ENCODE measurements at places on chromosomes 12 and 14. TPM values are rescaled to one million over a fixed set of nuclear protein-coding genes. Genes with fewer than 3 reads are reported as not detected.

- no peaks in the 10 kb centered on the region for H3K27me3 ChIP-seq
- H3K27ac ChIP-seq: no peak overlapping the region
- DNase-seq: no peak
Observed at GRCh38 chr14:61380984-61381383, 59.6 kb downstream of the PRKCH start.

GRCh38 chr14:96095581-96096476 lies 56.7 kb downstream of the C14orf132 start:
- H3K4me3 ChIP-seq: peak overlapping the region; percentile 10
- DNase-seq: peak; percentile 56
- no peaks in the 10 kb centered on the region for H3K36me3 ChIP-seq
- H3K27ac ChIP-seq: peak overlapping the region; percentile 54
- H3K4me1 ChIP-seq: no peaks in the 10 kb centered on the region

DNA sequence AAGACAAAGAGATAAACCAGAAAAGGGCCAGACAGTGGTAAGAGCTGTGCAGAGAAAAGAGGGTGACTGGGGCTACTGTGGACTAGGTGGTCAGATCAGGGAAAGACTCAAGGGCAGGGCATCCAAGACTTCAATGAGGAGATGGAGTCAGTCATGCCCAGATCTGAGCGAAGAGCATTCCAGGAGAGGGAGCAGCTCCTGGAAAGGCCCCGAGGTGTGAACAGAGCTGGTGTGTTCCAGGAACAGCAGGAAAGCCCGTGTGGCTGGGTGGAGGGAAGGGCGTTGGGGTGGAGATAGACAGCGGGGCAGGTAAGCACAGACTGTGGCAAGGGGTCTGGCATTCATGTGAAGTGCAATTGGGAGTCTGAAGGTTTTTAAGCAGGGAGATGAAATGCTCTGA lies 16.8 kb downstream of the TTC7B start:
- DNase-seq: no peak
- H3K27ac ChIP-seq: no peak overlapping the region
- no peaks in the 10 kb centered on the region for H3K4me1 ChIP-seq
- H3K36me3 ChIP-seq: no peaks in the 10 kb centered on the region

DNA sequence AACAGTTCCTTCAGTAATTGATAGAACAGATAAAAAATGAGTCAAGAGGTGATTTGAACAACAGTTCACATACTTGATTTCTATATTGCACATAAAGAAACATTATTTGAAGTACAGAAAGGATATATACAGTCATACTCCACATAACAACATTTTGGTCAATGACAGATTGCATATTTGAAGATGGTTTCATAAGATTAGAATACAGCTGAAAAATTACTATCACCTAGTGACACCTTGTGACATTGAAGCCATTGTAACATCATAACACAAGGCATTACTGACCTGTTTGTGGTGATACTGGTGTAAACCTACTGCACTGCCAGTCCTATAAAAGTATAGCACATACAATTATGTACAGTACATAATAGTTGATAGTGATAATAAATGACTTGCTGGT lies 43.1 kb upstream of the ABCC9 start:
- H3K4me3 ChIP-seq: no peak overlapping the region
- H3K27me3 ChIP-seq: no peaks in the 10 kb centered on the region

CMTM5 gene
- not detected for total RNA-seq

SLC15A5 gene
- not detected for total RNA-seq

DNA sequence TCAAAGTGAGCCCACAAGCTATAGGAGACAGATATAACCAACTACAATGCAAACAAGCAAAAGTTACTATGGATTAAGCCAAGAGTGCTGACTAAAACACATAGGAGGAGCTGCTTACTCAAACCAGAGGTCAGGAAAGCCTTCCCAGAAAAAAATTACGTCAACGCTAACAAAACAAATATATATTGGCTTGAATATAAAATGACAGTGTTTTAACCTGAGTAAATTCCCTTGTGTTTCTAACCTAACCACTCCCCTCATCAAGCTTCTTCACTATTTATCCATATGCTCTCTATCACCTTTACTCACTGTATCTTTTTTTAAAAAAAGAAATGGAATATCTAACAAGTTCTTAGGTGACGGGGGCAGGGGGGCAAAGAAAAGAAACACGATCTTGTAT lies 115.9 kb downstream of the MED13L start:
- H3K36me3 ChIP-seq: no peaks in the 10 kb centered on the region
- H3K27ac ChIP-seq: no peak overlapping the region
- no peak overlapping the region for H3K4me3 ChIP-seq
- peaks cover 10% of the 10 kb centered on the region for H3K4me1 ChIP-seq

PIWIL1 gene
- total RNA-seq: not detected

- H3K4me3 ChIP-seq: no peak overlapping the region
- H3K27me3 ChIP-seq: no peaks in the 10 kb centered on the region
- no peaks in the 10 kb centered on the region for H3K36me3 ChIP-seq
- DNase-seq: no peak
Observed at GRCh38 chr14:52046376-52046917, 22.4 kb downstream of the NID2 start.

GRCh38 chr12:57852620-57853500 lies 6.3 kb upstream of the CTDSP2 start:
- no peak for DNase-seq
- H3K4me3 ChIP-seq: peak overlapping the region; percentile 25
- peak overlapping the region; percentile 78 for H3K27ac ChIP-seq
- H3K27me3 ChIP-seq: no peaks in the 10 kb centered on the region
- no peaks in the 10 kb centered on the region for H3K36me3 ChIP-seq

DNA sequence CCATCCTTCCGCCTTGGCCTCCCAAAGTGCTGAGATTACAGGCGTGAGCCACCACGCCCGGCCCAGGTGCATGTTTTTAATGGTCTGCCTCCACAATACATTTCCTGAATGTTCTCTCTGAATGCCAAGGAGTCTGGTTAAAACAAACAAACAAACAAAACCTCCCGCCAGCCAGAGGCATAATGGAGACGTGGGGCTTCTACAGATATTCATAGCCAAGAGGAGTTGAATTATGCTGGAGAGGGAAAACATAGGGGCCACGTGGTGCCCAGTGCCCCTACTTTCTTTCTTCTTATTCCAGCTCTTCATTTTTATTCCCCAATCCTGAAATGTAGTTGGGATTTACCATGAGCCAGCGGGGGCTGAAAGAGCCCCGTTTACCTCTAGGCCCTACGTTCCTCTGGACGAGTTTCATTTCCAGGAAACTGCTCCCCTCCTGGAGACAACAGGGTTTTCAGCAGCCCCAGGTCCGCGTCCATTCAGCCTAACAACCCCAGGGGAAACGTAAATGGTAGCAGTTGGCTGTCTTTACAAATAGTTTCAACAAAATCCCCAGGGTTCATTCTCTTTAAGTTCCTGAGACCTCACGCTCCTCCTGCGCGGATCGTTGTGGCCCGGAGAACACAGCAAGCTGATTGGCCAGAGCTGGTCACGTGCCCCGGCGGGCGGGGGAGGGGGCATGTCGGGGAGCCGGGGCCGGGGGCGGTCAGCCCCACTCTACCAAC lies 108.5 kb upstream of the ESRRB start:
- H3K27me3 ChIP-seq: no peaks in the 10 kb centered on the region
- H3K27ac ChIP-seq: no peak overlapping the region
- DNase-seq: peak; percentile 35

COPZ1 gene
- total RNA-seq: 70.9 TPM

ADAMTS20 gene
- total RNA-seq: not detected

DNA sequence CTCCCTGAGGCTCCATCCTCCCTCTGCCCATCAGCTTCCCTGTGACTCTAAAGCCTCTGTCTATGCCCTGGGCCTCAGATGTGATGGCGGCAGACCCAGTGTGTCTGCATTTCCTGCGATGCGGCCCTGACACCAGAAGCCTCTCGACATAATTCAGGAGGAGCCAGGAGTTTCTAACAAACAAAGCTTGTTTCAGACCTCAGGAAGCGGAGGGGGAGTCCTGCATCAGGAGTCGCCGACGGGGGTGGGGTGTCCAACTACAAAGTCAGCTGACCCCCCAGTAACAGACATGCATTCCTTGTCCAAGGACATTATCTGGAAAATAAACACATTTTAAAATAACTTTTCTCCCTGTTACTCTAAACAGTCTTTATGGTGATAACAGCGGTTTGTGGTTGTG lies 167.5 kb downstream of the DPF3 start:
- no peak for DNase-seq
- no peaks in the 10 kb centered on the region for H3K36me3 ChIP-seq
- no peak overlapping the region for H3K4me3 ChIP-seq

DNA sequence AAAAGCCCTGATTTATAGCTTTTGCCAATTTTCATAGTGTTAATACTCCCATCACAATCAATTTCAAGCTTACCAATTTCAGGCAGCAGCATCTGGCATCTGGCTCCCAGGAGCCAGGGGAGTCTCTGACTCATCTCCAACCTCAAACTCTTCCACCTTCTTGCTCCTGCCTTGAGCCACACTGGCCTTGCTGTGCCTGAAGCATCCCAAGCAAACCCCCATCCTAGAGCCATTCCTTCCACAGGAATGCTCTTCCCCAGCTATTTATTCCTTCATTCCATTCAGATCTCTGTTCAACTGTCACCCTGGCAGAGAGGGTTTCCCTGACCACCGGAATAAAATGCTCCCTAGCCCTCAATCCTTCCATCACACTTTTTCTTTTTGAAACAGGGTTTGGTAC lies 13.9 kb upstream of the PPP1CC start:
- H3K27me3 ChIP-seq: no peaks in the 10 kb centered on the region
- no peak overlapping the region for H3K4me3 ChIP-seq
- no peaks in the 10 kb centered on the region for H3K36me3 ChIP-seq
- DNase-seq: no peak

- H3K27ac ChIP-seq: no peak overlapping the region
- no peaks in the 10 kb centered on the region for H3K27me3 ChIP-seq
- H3K4me1 ChIP-seq: no peaks in the 10 kb centered on the region
- no peak for DNase-seq
Observed at GRCh38 chr12:121774968-121775474, 18.5 kb downstream of the RHOF start.

AKAP6 gene
- 4.6 TPM for total RNA-seq

- H3K36me3 ChIP-seq: no peaks in the 10 kb centered on the region
- H3K27ac ChIP-seq: no peak overlapping the region
- DNase-seq: peak; percentile 31
- H3K27me3 ChIP-seq: no peaks in the 10 kb centered on the region
- no peak overlapping the region for H3K4me3 ChIP-seq
- H3K4me1 ChIP-seq: no peaks in the 10 kb centered on the region
Observed at GRCh38 chr12:2095878-2096277, 43.1 kb downstream of the CACNA1C start.

GRCh38 chr12:46659032-46659650 lies 166.7 kb downstream of the SLC38A4 start:
- H3K27ac ChIP-seq: no peak overlapping the region
- peaks cover 6% of the 10 kb centered on the region for H3K4me1 ChIP-seq
- H3K4me3 ChIP-seq: no peak overlapping the region
- H3K27me3 ChIP-seq: no peaks in the 10 kb centered on the region
- H3K36me3 ChIP-seq: no peaks in the 10 kb centered on the region
- DNase-seq: no peak

DNA sequence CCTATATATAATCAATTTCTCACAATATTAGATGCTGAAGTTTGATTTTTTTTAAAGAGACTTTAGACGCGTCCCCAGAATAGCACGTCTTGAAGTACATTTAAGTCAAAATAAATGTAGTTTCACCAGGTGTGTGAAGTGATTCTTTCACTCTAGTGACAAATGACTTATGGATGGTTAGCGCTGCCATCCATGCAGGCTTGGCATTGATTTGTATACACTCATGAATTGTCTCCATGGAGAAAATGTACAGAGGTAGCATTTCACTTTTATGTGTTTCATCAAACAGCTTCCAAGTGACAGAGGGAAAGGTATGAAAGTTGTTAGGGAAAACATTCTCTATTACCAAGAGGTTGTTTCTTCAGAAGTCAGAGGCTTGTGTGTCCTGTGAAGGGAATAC lies 360.8 kb downstream of the PDZRN4 start:
- H3K36me3 ChIP-seq: no peaks in the 10 kb centered on the region
- no peak overlapping the region for H3K27ac ChIP-seq
- no peaks in the 10 kb centered on the region for H3K27me3 ChIP-seq

NPAS3 gene
- total RNA-seq: 2.0 TPM

GRCh38 chr14:62847168-62847567 lies 198.1 kb downstream of the KCNH5 start:
- no peak for DNase-seq
- H3K4me1 ChIP-seq: no peaks in the 10 kb centered on the region
- no peaks in the 10 kb centered on the region for H3K27me3 ChIP-seq
- H3K36me3 ChIP-seq: peaks cover 3% of the 10 kb centered on the region
- H3K4me3 ChIP-seq: no peak overlapping the region

DNA sequence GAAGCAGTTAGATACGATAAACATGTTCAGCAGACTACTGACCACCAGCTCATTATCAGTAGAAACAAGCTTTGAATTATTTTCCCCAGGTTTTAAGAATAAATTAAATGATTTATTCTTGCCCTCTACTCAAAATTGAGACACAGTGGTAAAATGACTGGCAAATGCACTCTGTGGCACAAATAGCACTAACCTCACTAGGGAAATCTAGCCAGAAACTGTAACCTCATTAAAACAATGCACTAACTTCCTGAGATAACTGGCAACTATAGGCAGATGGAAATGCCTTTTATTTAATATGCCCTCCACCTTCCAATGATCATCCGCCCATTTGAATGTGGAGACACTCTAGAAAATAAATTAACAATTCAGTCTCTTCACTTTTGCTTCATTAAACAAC lies 33.2 kb downstream of the CPNE8 start:
- no peaks in the 10 kb centered on the region for H3K4me1 ChIP-seq
- no peaks in the 10 kb centered on the region for H3K27me3 ChIP-seq
- no peak overlapping the region for H3K27ac ChIP-seq
- H3K36me3 ChIP-seq: no peaks in the 10 kb centered on the region
- H3K4me3 ChIP-seq: no peak overlapping the region
- no peak for DNase-seq

All from breast epithelium (tissue), 4 donors.